ENCODE measurements at places on chromosomes 7 and 10.

DNA sequence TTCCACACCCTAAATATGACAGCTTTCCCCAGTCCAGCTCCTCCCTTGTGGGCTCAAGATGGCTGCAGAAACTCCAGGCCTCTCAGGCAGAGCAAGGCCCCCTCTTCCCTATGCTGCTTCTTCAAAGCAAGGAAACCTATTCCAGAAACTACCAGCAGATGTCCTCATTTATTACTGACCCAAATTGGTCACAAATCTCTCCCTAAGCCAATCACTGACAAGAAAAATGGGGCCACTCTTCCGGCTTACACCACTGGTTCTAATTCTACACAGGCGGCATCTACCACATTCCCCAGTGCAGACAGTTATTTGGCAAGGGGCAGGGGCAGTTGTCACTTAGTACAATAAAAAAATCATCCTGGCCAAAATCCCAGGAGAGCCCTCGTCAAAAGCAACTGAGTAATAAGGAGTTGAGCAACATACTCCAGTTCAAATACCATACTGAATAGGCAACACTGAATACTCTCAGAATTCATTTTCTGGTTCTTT is 150.4 kb downstream of the SFMBT2 start:
- peak; percentile 64 for DNase-seq

DNA sequence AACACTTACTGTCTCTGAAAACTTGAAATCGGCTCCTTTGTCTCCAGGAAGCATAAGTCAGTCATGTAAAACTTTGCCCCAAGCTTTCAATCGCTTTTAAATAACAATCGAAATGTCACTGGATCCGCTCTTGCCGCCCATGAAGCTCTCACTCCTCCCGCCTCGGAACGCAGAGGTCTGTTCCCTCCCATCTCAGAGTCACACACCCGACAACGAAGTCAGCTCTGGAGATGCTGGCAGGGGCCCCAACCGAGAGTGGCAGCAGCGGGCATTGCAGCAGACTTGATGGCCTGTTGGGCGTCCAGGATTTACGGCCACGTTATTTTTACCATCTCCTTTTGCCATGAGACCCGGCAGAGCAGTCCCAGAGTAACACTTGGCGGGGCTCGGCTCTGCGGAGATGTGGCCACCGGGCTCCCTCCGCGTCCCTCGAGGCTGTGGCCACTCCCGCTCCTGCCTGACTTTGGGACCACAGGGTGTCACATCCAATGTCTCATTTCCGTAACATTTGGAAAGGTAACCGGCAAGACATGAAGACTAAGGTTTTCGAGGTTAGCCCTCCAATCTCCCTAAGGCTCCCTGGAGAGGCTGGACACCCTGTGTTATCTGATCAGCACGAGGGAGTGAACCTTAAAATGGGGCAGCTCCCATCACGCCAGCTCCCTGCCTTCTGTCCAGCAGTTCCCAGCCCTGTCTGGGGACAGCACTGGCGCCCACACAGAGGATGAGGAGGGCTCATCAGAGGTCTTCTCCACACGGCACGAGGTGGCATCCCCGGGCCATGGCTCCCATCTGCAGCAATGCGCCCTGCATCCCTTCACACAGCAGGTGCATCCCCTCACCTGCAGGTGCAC is 62.8 kb upstream of the ADGRA1 start:
- no peak for DNase-seq

- DNase-seq = no peak
These were observed 161.0 kb downstream of the SKIDA1 start for GRCh38 chr10:21364196-21365114.

DNA sequence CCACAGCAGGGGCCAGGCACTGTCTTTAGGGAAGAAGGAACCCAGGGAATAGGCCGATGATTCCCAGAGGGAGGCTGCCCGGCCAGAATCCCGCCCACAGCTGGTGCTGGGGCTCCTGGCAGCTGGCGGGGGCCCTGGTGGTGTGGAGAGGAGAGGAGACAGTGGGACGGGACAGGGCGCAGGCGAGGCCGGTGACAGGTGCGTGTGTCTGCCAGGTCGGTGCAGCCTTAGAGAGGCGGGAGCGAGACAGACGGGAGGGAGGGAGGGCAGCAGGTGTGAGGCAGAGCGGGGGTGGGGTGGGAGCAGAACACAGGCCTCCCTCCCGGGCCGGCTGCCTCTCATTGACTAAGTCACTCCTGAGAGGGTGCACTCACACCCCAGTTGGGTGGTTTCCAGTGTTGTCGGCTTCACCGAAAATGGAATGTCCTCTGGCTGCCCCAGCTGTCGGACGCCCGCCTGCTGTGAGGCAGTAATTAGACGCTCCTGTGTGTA is 55.2 kb downstream of the ELFN1 start:
- no peak for DNase-seq

GRCh38 chr10:114629824-114630730 is 28.0 kb downstream of the ABLIM1 start:
- no peak for DNase-seq

- DNase-seq = no peak
These were observed 115.4 kb downstream of the WDR37 start for GRCh38 chr10:1171586-1171985.

DNA sequence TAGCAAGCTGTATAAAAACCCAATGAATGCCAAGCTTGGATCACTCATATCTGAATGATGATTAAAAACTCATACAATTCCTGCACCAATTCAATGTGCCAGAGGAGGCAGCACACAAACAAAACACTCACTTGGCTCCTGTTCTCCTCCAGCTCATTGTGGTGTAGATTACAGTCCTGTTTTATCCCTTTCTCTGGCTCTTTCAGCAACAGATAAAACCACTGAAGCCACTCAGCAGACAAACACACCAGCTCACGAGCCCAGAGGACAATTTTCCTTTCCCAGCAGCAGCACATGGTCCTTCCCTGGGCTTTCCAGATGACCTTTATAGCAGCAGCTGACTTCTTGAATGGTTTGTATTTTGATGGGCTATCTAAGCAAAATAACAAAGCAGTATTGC is 107.3 kb upstream of the STARD3NL start:
- no peak for DNase-seq

DNA sequence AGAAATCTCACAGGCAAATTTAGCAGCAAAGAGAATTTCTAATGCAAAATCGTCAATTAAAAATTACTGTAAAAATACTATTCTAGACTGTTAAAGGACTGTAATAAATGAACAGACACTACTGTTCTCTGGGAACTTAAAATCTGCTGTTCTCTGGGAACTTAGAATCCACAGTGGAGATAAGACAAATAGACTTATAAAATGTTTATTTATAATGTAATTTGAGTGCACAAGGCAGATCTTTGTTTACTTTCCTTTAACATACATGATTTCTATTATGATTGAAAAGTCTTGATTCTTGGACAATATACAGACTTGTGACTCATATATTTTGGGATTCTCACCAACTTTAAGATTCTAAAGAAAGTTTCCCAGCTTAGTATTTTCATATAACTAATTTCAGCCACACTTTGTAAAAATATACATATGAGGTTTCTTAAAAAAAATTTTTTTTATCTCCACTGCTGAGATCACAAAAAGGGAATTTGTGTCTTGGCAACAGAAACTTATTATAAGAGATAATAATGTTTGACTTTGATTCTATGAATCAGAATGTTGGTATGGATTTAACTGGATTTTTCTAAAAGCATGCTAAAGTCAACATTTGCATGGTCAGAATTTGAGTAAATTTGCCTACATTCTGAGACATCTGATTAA is 166.3 kb upstream of the RHOBTB1 start:
- no peak for DNase-seq

- no peak for DNase-seq
These were observed 41.1 kb downstream of the OTUD1 start for GRCh38 chr10:23479798-23480473.

GRCh38 chr7:134691546-134692343 is 45.1 kb downstream of the BPGM start:
- no peak for DNase-seq

GRCh38 chr7:7962851-7963250 is 5.7 kb upstream of the GLCCI1 start:
- no peak for DNase-seq

- DNase-seq = no peak
These were observed 1.7 kb downstream of the ARHGAP12 start for GRCh38 chr10:31926765-31927564.

DNA sequence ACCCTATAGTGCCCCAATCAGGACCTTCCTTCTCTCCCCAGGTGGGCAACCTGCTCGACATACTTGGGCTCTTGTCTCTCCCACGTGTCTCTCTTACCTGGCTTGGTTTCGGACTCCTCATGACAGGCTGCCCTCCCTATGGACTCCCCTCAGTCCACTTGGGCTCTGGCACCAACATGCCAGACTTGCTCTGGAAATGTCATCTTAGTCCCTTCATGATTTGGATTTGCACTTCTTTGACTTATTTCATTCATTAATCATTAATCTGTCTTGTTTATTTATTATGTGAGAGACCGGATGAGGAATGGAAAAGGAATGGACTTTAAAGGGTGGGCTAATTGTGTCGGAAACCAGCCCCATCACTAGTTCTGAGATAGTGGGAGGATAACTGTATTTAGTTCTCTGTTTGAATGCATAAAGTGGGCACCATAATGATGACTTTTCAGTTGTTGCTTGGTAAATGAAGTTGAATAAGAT is 108.0 kb downstream of the SND1 start:
- DNase-seq = no peak
